ENCODE measurements at places on chromosomes 3 and 15.
A peak's percentile ranks its signal among the peaks of the same experiment; 100 is the strongest.

- DNase-seq = no peak
Measured at GRCh38 chr15:89400116-89400781, 65.6 kb upstream of the POLG start.

GRCh38 chr15:73454096-73454495 lies 11.1 kb downstream of the REC114 start:
- DNase-seq = no peak

DNA sequence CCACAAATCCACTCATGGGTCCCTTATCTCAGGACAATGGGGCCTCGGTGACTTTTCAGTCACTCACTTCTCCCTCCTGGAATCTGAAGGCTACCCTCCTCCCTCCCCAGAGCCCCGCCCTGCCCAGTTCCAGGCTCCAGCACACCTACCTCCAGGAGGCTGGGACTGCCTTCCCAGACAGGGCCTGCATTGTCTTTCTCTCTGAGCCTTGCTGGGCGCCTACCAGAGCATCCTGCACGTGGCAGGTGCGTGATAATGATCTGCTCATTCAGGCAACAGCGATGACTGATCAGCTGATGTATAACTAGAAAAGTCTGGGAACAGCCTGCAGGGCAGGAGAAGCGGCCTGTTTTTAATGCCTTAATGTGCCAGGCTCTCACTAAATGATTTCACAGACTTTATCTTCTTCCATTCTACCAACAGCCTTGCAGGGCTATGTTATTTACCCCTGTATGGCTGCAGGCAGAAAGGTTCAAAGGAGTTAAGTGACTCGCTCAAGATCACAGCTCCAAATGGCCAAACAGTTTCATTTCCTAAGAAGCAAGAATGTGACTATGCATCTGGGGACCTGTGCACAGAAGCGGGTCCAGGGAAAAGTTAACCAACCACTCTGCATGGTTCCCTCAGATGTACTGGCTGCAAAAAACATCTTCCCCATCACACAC lies 6.3 kb downstream of the ADAMTS17 start:
- no peak for DNase-seq

DNA sequence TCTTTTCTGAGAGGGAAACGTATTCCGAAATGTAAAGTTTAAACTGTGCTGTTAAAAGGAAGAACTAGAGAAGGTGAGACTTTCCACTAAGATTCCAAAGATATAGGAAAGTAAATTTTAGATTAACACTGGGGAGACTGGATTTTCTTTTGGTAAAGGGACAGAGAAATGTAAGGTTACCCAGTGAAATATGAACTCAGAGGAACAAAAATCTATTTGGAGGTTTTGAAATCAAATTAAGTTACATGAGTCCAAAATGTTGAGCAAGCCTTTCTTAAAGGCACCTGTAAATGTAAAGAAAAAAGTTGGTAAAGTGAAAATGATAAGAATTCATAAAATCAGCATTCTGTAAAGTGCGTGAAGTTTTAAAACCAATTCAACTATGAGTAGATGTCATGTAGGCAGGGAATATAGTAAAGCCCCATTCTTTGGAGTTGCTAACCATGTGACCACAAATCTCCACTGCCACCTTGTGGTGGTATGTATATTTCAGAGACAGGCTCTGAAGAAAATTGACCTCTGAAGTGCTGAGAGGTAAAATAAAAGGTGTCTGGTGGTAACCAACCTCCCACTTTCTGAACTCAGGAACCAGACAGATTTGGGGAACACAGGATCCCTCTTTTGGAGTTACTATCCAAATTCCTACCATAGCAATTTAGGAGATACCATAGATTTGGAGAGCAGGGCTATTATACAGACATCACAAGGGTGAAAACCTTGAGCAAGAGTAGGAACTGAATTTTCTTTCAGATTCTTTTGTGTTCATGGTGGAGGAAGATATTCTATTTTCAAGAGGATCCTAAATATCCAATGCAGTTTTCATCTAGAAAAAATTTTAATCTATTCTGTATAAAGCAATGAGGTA lies 215.3 kb downstream of the ROBO2 start:
- peak; percentile 2 for DNase-seq

- no peak for DNase-seq
Measured at GRCh38 chr3:12127391-12127790, 31.3 kb downstream of the TIMP4 start.

Measured in H54 (cell line).